Lung microvascular endothelial cell (primary cell): ENCODE measurements at places on chromosomes 12 and 14. TPM values are rescaled to one million over a fixed set of nuclear protein-coding genes. Genes with fewer than 3 reads are reported as not detected.

The DACT1 gene
- under 0.01 and 0.20 TPM in 2 replicates for total RNA-seq

The KRT80 gene
- 0.20 and 0.65 TPM in 2 replicates for total RNA-seq

The PRB2 gene
- total RNA-seq, result not detected in 2 replicates

The DNAJC22 gene
- 0.40 and 0.87 TPM in 2 replicates for total RNA-seq

The BATF gene
- 3.6 and 3.7 TPM in 2 replicates for total RNA-seq

The CLEC4D gene
- not detected in 2 replicates for total RNA-seq

The OR6C2 gene
- total RNA-seq, result not detected in 2 replicates

The TMEM253 gene
- total RNA-seq, result not detected in 2 replicates

The IL22 gene
- total RNA-seq, result not detected in 2 replicates

The CCDC85C gene
- 1.6 and 2.8 TPM in 2 replicates for total RNA-seq

The DAO gene
- not detected in 2 replicates for total RNA-seq

The TMEM30B gene
- total RNA-seq, result 0.20 and 0.22 TPM in 2 replicates

The SLC6A15 gene
- 1.3 and 9.3 TPM in 2 replicates for total RNA-seq

The GRIP1 gene
- 0.20 TPM in 1 of 2 replicates, not detected in the other for total RNA-seq

The KRT73 gene
- total RNA-seq, result not detected in 2 replicates

The B4GALNT3 gene
- under 0.01 TPM in 1 of 2 replicates, not detected in the other for total RNA-seq

The NDUFA12 gene
- total RNA-seq, result 78.9 and 104 TPM in 2 replicates

The PRR4 gene
- 0.22 and 0.40 TPM in 2 replicates for total RNA-seq

The ANKLE2 gene
- 31.6 and 34.5 TPM in 2 replicates for total RNA-seq

The SLC6A13 gene
- total RNA-seq, result not detected in 2 replicates

The SERPINA1 gene
- total RNA-seq, result not detected in 2 replicates

The RTN1 gene
- under 0.01 TPM in 2 replicates for total RNA-seq

The TEP1 gene
- 21.4 and 30.4 TPM in 2 replicates for total RNA-seq

The SERPINA10 gene
- not detected in 2 replicates for total RNA-seq

The BEGAIN gene
- total RNA-seq, result 0.20 TPM in 1 of 2 replicates, not detected in the other

The SOAT2 gene
- total RNA-seq, result not detected in 2 replicates

The GPHN gene
- 7.1 and 11.3 TPM in 2 replicates for total RNA-seq

The KCNC2 gene
- total RNA-seq, result not detected in 2 replicates

The RDH16 gene
- under 0.01 TPM in 2 replicates for total RNA-seq

The PTCSC3 gene
- total RNA-seq, result not detected in 2 replicates
